ENCODE measurements at places on chromosomes 4 and X.

DNA sequence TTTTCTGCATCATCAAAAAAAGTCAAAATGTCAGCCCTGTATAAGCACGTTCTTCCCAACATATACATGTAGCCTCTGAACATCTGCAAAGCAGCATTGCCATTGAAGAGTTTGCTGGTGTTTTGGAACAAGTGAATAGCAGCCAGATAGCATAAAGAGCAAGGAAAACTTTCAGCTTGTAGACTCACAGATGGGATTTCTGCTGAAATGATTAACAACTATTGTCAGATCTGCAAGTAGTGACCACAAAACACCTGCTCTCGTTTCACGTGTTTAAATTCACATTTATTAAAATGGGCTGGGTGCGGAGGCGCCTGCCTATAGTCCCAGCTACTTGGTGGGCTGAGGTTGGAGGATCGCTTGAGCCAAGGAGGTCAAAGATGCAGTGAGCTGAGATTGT lies 123.7 kb downstream of the SPRY1 start:
- no peaks in the 10 kb centered on the region for H3K36me3 ChIP-seq
- H3K4me3 ChIP-seq: no peak overlapping the region
- DNase-seq: no peak
- H3K4me1 ChIP-seq: no peaks in the 10 kb centered on the region

GRCh38 chr4:26185436-26185835 lies 135.4 kb upstream of the RBPJ start:
- H3K27ac ChIP-seq: no peak overlapping the region
- no peaks in the 10 kb centered on the region for H3K4me1 ChIP-seq
- no peak overlapping the region for H3K4me3 ChIP-seq
- H3K27me3 ChIP-seq: no peaks in the 10 kb centered on the region
- DNase-seq: no peak

GRCh38 chrX:52923781-52924241 lies 26.7 kb downstream of the FAM156B start:
- no peaks in the 10 kb centered on the region for H3K36me3 ChIP-seq
- DNase-seq: no peak
- no peak overlapping the region for H3K27ac ChIP-seq
- no peak overlapping the region for H3K4me3 ChIP-seq
- peaks cover 33% of the 10 kb centered on the region for H3K27me3 ChIP-seq

- H3K36me3 ChIP-seq: peaks cover 58% of the 10 kb centered on the region
- H3K27ac ChIP-seq: no peak overlapping the region
- peaks cover 11% of the 10 kb centered on the region for H3K4me1 ChIP-seq
- no peaks in the 10 kb centered on the region for H3K27me3 ChIP-seq
- no peak for DNase-seq
- no peak overlapping the region for H3K4me3 ChIP-seq
Measured at GRCh38 chr4:39305912-39306677, 60.1 kb downstream of the RFC1 start.

GRCh38 chrX:4706961-4707360 lies 993.5 kb upstream of the PRKX start:
- H3K27ac ChIP-seq: no peak overlapping the region
- no peaks in the 10 kb centered on the region for H3K27me3 ChIP-seq
- H3K4me3 ChIP-seq: no peak overlapping the region
- no peaks in the 10 kb centered on the region for H3K36me3 ChIP-seq
- no peak for DNase-seq
- H3K4me1 ChIP-seq: peaks cover 4% of the 10 kb centered on the region

- DNase-seq: no peak
- H3K4me3 ChIP-seq: no peak overlapping the region
- H3K27ac ChIP-seq: no peak overlapping the region
- H3K4me1 ChIP-seq: no peaks in the 10 kb centered on the region
- H3K27me3 ChIP-seq: no peaks in the 10 kb centered on the region
Measured at GRCh38 chrX:38516196-38516774, 45.1 kb upstream of the TSPAN7 start.

DNA sequence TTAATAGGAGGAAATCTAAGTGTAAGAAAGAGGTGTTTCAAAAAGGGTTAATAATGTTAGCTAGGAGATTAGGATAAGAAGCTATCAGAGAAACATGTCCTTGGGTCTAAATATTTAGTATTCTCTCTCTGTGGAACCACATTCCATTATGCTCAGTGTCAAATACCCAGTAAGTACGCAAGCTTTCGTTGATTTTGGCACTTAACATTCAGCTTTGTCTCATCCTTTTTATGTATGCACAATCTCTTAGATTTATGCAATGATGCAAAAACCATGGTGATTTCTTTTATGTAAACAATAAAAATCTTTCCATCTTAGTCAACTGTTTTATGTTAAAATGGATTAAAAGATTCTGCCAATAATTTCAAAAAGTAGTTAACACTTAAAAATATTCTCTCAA lies 129.2 kb downstream of the KLHL13 start:
- no peaks in the 10 kb centered on the region for H3K36me3 ChIP-seq
- no peaks in the 10 kb centered on the region for H3K4me1 ChIP-seq
- H3K4me3 ChIP-seq: no peak overlapping the region
- H3K27me3 ChIP-seq: no peaks in the 10 kb centered on the region
- DNase-seq: no peak
- H3K27ac ChIP-seq: no peak overlapping the region

DNA sequence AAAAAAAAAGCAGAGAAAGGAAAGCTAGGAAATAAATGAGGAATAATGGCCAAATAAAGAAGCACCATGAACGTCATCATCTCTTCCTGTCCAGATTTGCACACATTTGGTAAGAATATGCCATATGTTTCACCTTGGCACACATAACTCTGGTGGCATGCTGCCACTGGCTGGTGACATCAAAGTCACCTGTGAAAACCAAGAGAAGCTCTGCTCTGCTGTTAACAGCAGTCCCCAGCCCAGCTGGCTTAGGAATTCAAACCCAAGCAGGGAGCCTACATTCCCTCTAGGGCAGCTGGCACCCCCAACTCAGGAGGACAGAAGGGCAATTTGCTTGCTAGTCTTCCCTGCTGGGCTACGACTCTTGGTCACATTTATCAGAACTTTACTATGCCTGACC lies 77.6 kb downstream of the RASL11B start:
- DNase-seq: no peak
- no peaks in the 10 kb centered on the region for H3K36me3 ChIP-seq
- H3K4me3 ChIP-seq: no peak overlapping the region
- no peaks in the 10 kb centered on the region for H3K4me1 ChIP-seq
- no peaks in the 10 kb centered on the region for H3K27me3 ChIP-seq

- H3K4me3 ChIP-seq: no peak overlapping the region
- no peaks in the 10 kb centered on the region for H3K27me3 ChIP-seq
- H3K36me3 ChIP-seq: no peaks in the 10 kb centered on the region
Measured at GRCh38 chr4:176439611-176440010, 119.8 kb downstream of the SPCS3 start.

- no peak overlapping the region for H3K4me3 ChIP-seq
- H3K27ac ChIP-seq: no peak overlapping the region
- no peaks in the 10 kb centered on the region for H3K27me3 ChIP-seq
- H3K36me3 ChIP-seq: peaks cover 2% of the 10 kb centered on the region
Measured at GRCh38 chrX:106670631-106671030, 55.9 kb upstream of the RNF128 start.

DNA sequence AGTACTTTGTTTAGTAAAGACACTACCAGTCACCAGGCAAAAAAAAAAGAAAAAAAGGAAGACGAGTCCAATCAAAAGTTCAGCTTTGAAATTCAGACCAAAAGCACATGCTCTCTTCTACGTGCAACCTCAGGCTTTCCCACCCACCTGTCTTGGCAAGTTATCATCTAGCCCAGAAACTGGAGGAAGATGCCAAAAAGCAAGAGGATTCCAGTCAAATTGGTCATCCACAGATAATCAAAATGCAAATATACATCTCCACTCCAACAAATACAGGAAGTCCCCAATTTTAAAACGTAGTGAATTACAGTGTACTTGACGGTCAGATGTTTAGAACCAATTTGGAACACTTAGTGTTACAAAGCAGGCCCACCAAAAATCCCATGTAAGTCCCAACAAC lies 96.5 kb downstream of the PALLD start:
- H3K4me3 ChIP-seq: no peak overlapping the region
- no peak overlapping the region for H3K27ac ChIP-seq
- no peaks in the 10 kb centered on the region for H3K36me3 ChIP-seq
- DNase-seq: no peak
- H3K27me3 ChIP-seq: peaks cover 9% of the 10 kb centered on the region

GRCh38 chr4:11631416-11631815 lies 202.7 kb upstream of the HS3ST1 start:
- no peaks in the 10 kb centered on the region for H3K4me1 ChIP-seq
- no peak overlapping the region for H3K4me3 ChIP-seq
- no peak overlapping the region for H3K27ac ChIP-seq
- H3K36me3 ChIP-seq: no peaks in the 10 kb centered on the region
- no peak for DNase-seq

DNA sequence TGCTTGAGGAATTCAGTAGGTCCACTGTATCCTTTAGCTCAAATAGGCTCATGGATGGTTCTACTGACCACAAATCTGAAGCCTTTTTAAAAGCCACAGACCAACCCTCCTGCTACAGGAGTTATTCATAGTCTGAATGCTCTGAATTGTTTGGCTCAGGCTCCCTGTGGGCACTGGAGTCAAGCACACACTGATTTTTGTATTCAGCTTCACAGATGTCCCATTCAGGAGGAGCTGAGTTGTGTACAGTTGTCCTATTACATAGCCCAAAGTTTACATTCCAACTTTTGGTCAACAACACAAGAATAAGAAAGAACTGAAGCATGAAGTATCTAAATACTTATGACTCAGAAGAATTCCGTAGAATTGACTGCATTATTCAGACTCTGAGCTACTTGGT lies 243.9 kb downstream of the UNC5C start:
- H3K36me3 ChIP-seq: no peaks in the 10 kb centered on the region
- H3K4me3 ChIP-seq: no peak overlapping the region
- H3K4me1 ChIP-seq: no peaks in the 10 kb centered on the region

GRCh38 chrX:155143959-155144548 lies 72.2 kb upstream of the VBP1 start:
- peaks cover 4% of the 10 kb centered on the region for H3K27me3 ChIP-seq
- H3K4me1 ChIP-seq: peaks cover 8% of the 10 kb centered on the region

DNA sequence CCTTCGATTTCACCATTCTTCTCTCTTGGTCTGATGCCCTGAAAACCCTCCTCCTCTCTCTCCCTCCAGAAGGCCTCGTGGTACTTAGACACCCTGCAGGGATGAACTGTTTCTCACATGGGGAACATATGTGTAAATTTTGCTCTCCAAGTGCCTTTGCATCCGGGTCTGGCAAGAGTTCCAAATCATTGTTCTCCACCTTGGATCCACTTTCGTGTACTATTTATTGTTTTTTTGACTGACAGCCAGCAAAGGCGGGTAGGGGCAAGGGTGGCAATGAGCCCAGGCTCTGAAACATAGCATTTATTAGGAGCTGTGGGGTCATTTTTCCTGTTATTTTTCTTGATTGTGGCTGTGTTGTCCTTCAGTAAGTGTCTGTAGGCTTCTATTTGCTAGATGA lies 81.7 kb downstream of the RTL5 start:
- H3K4me3 ChIP-seq: no peak overlapping the region
- no peak for DNase-seq
- peaks cover 9% of the 10 kb centered on the region for H3K4me1 ChIP-seq

DNA sequence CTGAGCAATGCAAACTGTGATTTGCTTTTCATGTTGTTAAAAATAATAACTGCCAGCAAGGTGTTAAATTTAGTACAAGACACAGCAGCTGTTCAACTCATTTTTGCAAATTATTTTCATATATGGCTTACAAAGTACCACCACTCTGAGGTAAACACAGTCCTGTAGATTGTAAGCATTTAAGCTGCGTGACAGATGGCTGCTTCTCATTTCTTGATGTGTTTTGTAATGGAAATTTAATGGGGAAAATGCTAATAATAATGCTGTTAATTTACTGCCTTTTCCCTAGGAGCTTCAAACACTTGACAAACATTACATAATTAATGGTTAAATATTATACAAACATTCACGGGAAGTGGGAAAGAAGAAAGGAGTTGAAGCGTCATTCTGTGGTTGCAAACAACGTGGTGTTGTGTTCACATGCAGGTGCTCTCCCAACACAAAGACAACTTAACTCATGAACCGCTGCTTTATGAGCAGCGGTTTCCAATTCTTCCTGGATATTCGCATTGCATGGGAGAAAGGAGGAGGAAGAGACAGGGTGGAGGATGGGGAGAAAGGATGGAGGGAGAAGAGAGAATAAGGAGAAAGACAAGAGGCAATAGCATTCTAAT lies 236.8 kb upstream of the VCX start:
- no peaks in the 10 kb centered on the region for H3K36me3 ChIP-seq
- no peak overlapping the region for H3K27ac ChIP-seq
- DNase-seq: no peak

- H3K27ac ChIP-seq: no peak overlapping the region
- no peaks in the 10 kb centered on the region for H3K4me1 ChIP-seq
- no peaks in the 10 kb centered on the region for H3K27me3 ChIP-seq
- H3K4me3 ChIP-seq: no peak overlapping the region
Measured at GRCh38 chr4:85092943-85093342, 126.5 kb upstream of the WDFY3 start.

GRCh38 chr4:54403700-54404453 lies 174.8 kb downstream of the PDGFRA start:
- no peak for DNase-seq
- no peak overlapping the region for H3K4me3 ChIP-seq
- no peak overlapping the region for H3K27ac ChIP-seq

DNA sequence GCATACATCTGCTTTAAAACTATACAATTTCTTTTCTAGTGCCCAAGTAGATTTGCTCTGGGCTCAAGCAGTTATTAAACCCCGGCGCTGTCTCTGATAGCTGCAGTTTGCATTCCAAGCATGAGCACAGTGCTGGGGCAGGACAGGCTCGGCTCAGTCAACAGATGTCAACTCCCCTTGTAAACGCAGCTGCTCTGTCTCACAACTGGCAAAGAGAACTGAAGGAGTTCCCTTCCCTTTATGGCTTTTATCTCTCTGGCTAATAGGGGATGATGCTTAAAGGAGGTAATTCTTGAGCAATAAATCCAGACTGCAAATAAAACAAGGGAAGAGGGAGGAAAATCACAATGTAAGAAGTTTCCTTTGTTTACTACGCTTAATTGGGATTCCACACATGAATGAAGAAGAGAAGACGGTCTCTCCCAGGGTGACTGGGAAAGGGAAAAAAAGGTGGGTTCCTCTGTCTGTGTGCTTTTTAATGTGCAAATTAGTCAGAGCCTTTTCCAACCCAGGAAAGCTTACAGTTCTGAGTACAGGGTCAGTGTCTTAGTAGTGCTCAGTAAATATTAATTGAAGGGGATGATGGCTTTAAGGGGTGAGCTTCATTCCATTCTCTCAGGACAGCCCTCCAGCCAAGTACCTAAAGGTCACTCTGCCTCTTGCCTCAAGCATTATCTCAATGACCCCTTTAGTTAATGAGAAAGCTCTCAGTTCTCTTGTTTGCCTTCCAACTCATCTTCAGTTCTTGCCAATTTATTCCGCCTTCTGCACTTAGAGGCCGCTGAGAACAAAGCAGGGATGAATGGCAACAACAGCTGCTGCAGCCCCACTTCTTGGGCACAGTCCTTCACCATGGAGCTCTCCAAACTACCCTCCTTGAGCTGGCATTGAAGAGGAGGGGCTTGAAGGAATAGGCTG lies 155.7 kb upstream of the JADE1 start:
- no peaks in the 10 kb centered on the region for H3K36me3 ChIP-seq
- DNase-seq: no peak
- no peaks in the 10 kb centered on the region for H3K4me1 ChIP-seq
- H3K27ac ChIP-seq: no peak overlapping the region

All from activated naive CD4-positive, alpha-beta T cell treated with anti-CD3 and anti-CD28 coated beads, Interleukin-2, amount 10 ng/mL, durations not matched to agents 7 days and 5 days (primary cell).